Activated T-helper 1 cell treated with Interleukin-2 at 50 U/mL for 16 hours (primary cell): ENCODE measurements at places on chromosomes 5 and 9.

GRCh38 chr5:69160651-69161050 is 6.3 kb upstream of the CCNB1 start:
- no peak for DNase-seq

DNA sequence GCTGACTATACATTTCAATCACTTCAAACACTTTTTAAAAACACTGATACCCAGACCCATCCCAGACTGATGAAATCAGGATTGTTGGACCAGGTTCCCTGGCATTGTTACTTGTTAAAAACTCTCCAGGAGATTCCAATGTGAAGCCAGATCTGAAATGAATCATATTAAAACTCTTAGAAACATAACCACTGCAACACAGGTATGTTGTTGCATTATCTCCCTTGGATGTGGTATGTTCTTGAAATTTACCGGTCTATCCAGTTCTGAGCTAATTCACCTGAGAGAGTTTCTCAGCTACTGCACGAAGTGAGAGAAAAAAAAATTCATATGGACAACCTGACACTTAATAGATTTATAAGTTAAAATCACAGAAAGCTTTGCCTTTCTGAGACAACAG is 21.8 kb downstream of the MEF2C start:
- no peak for DNase-seq

DNA sequence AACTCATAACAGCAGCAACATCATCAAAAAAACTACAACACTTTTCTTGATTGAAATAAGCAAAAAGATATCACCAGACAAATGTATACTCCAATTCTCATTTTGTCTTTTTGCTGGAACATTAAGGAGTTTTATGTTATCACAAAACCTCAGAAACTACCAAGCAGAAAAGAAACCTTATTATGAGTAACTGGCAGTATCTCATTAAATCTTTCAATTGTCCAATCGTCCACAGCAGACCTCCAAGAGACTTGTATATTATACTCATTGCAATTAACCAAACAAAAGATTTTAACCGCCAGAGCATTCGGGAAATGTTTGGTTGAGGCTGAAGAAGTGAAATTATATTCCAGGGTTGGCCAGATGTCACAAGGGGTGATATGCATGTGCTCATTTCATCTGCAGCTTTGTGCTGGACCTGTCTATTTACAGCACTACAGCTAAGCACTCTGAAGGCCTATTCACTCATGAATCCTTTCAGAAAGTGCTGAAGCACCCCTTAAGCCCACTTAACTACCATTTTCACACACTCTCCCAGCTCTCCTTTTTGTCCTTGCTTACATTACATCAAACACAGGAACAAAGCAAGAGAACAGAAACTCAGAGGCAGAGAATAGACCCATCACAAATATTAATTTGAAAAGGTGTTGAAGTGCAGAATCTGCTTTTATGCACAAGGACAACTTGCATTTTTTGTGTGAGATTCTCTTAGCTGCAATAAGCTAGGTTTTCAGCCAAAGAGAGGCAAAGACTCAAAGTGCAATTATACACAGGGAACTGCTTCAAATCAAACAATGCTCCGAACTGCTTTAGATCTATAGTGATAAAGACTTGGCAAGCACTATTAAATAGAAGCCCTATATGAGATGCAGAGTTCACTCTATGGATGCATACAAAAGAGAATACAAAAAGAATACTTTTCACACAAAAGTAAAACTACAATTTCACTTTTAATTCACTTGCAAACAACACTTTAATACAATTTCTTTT is 150.4 kb upstream of the POU5F2 start:
- no peak for DNase-seq

DNA sequence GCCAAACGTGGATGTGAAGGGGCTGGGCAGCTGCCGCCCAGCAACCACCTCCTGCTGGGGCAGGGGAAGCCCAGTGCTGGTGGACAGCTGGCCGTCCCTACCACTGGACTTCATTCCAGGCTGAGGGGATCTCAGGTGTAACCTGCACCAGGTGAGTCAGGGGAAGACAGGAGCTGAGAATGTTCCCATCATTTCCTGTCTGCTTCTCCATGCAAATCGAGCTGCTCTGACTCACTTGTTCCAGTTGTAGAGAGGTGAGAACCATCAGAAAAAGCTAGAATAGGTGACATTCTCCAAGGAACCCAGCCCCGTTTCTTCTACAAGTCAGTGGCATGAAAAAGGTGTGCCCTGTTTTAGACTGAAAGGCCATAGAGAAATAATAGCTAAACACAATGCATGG is 21.8 kb upstream of the BARX1 start:
- no peak for DNase-seq

DNA sequence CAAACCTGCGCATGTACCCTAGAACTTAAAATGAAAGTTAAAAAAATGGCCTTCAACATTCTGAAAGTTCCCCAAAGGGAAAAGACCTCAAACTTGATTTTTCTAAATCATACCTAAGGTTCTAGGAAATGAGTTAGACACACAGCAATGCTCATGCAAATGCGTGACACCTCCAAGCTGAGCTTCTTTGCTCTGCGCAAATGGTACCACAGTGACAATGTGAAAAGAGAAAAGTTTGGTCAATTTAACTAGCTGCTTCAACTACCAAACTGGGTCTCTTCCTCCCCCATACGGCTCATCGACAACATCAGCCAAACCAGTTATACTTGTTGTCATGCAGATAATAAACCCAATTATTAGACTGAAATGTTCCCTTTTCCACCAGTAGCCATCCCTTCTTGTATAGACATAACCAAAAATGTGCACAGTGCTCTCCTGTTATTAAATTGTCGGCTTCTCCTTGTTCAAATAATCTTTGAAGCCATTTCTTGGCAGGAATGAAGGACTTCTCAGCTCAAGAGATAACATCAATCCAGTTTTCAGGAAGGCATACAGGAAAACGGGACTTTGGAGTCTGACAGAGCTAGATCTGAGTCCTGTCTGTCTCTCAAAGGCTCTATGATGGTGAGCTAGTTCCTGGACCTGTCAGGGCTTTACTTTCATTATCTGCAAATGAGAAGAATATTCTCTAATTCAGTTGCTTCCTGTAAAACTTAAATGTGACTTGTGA is 185.6 kb upstream of the NR3C1 start:
- no peak for DNase-seq

- DNase-seq = no peak
Measured at GRCh38 chr5:75568202-75568601, 43.1 kb upstream of the ANKDD1B start.

DNA sequence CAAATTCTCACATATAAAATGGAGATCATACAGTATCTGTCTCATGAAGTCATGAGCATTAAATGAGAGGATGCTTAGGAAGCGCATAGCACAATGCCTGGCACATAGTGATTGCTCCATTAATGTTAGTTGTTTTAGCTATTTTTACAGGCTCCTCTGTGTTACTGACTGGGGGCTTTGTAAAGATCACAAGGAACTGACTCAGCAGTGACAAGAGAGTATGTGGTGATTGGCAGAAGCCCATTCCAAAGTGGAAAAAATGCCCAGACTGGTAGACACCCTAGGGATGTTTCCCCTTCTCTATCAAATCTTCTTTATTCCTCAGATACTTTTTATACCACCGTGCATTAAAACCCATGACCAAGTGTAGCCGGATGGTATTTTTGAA is 33.5 kb downstream of the ABLIM3 start:
- DNase-seq = no peak

DNA sequence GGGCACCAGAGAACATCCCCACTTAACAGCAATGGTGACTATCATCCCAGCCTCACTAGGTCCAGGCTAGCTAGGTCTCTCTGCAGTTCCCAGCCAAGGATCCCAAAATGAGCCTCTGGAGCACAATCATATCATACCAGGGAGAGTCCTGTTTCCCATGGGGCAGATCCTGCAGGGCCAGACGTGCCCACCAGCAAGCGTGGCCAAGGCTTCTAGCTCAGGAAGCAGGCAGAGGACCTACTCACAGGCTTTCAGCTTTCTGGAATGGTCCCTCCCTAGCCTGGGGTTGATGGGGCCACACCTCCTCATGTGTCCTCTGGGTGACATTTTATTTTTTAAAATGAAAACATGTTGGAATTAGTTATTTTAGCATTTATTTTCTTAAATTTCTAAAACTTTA is 45.7 kb upstream of the PITX1 start:
- no peak for DNase-seq

DNA sequence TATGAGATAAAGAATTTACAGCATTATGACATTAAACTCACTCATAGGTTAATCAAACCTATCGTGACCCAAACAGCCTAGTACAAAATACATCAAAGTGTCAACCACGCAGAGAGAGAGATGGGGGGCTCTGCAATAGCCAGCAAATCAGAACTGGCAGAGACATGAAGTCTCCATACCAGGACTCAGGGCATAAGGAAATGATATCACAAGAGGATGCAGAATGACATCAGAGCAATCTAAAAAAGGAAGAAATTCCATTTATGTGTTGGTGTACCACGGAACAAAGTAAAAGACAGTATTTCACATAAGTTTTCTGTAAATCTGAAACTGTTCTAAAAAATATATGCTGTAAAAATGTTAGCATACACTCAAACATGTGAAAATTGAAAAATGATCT is 24.6 kb downstream of the BICD2 start:
- DNase-seq = no peak

DNA sequence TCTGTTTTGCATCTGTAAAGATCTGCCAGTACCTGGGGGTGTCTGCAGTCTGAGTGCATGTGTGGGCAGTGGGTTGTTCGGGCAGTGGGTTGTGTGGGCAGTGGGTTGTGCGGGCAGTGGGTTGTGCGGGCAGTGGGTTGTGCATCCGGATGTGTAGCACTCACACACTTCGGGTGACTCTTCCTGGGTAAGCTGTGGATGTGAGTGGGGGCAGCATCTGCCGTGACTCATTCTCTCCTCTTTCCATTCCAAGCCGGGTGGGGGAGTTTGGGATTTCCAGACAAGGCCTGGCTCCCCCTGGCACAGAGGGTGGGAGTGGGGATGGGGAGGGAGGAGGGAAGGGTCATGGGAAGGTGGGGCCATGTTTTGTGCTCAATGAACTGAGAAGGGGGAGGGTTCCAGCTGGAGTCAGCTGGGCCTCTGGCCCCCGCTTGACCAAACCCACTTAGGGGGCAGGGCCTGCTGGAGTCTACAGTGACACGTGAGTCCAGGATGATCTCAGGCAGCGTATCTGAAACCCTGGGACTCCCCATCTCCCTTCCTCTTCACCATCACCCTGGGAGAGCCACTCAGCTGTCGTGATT is 8.3 kb downstream of the CRB2 start:
- no peak for DNase-seq

DNA sequence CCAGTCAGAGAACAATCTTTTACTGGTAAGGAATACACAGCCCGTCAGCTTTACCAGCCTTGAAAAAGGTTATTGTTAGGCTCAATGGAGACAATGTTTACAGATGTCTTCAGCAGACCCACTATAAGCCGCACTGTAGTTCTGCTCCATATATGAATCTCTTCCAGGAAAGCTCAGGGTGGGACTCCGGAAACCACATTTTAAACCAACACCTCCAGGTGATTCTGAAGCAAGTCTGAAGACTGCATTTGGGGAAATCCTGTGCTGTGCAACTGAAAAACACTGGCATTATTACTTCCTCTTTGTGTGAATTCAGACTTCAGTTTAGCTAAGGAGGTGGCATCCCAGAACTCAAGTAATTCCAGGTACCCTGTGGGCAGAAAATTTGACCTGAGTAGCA is 3.5 kb downstream of the GZMK start:
- DNase-seq = no peak

GRCh38 chr9:14797435-14797834 is 74.9 kb upstream of the CER1 start:
- no peak for DNase-seq

GRCh38 chr5:1660001-1660400 is 136.2 kb upstream of the LPCAT1 start:
- no peak for DNase-seq

DNA sequence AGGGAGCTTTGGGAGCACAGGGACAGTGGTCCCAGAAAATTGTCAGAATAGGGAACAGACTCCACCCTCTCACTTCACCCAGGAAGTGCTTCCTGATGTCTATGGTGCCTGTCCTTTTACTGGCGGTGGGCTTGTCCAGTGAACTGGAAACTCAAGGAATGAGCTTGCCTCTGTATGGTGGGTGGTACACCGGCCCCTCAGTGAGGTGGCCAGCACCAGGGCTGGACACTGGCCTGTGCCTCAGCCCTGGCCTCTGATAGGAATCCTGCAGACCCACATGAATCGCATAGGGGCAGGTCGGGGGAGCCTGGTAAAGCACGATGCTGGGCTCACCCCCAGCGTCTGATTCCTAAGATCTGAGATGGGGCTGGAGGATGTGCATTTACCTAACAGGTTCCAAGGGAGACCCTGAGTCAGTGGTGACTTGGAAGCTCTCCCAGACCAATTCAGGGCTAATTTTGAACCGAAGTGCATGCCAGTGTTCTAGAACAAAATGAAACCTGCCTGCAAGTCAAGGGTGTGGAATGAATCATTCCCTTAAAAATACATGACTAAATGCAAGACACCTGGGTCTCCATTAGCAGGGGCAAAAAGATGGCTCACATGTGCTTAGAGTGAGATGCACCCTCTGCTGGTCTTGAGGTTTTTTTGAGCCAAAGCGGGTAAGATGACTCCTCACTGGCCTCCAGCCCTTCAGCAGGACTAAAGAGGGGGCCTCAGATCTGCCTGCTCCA is 178.3 kb downstream of the HSPA4 start:
- DNase-seq = no peak

- no peak for DNase-seq
Measured at GRCh38 chr5:126385524-126386502, 37.4 kb upstream of the GRAMD2B start.

DNA sequence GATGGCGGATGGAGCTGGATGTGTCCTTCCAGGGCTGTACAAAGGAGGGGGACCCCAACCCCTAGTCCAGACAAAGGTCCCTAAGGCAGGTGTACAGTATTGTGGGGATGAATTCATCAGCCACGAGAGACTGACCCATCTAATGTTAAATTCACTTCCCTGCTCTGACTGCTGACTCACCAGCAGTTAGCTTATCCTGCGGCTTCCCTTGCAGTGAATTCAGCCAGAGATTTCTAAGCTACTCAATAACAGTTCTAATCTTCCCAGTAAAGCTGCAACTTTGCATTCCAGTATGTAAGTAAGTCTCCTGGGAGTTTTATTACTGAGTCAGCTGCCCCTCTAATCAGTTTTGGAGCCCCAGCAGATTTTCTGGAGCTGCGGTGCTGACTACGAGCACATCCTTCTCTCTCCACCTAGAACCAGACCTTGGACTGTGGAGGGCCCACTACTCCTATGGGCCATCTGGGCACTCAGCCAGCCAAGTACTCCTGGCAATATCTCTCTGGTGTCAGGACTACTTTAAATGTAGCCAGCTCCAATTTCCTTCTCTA is 16.1 kb downstream of the B4GALT1 start:
- DNase-seq = no peak

- DNase-seq = no peak
Measured at GRCh38 chr5:149235841-149236240, 35.8 kb upstream of the AFAP1L1 start.

GRCh38 chr5:149796030-149796429 is 65.9 kb downstream of the PPARGC1B start:
- DNase-seq = no peak

GRCh38 chr5:97750576-97750975 is 567.5 kb upstream of the RIOK2 start:
- DNase-seq = no peak
